Activated CD8-positive, alpha-beta memory T cell treated with anti-CD3 and anti-CD28 coated beads for 1 hour (primary cell): ENCODE measurements at places on chromosomes 3 and 15.

- no peak for DNase-seq
These were observed 21.0 kb downstream of the PDZRN3 start for GRCh38 chr3:73603762-73604171.

DNA sequence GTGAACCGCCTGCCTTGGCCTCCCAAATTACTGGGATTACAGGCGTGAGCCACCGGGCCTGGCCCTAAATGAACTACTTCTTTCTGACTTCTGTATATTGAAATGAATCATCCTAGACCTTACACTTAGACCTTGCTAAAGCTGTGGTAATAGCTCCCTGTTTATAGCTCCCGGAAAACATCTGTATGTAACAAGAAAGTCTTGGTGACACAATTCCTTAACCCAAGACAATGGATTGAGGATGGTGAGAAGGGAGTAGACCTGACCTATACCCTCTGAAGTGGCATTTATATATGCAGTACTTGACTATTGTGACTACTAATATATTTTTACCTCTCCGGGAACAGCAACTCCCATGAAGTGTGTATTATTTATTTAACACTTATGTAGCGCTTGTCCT lies 48.0 kb upstream of the TBL1XR1 start:
- DNase-seq, result no peak

DNA sequence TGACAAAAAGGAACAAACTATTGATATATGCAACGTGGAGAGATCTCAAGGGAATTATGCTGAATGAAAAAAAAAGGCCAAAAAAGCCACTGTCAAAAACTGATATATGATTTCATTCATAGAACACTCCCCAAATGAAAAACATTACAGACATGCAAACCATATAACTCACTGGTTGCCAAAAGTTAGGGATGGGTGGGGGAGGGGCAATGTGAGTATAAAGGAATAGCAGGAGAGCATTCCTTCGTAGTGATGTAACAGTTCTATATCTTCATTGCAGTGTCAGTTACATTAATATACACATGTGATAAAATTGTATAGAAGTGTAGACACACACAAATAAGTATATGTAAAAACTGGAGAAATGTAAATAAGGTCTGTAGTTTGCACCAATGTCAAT lies 12.2 kb downstream of the GBE1 start:
- DNase-seq, result no peak

- DNase-seq, result no peak
These were observed 3.9 kb upstream of the SRP14 start for GRCh38 chr15:40042791-40043320.

DNA sequence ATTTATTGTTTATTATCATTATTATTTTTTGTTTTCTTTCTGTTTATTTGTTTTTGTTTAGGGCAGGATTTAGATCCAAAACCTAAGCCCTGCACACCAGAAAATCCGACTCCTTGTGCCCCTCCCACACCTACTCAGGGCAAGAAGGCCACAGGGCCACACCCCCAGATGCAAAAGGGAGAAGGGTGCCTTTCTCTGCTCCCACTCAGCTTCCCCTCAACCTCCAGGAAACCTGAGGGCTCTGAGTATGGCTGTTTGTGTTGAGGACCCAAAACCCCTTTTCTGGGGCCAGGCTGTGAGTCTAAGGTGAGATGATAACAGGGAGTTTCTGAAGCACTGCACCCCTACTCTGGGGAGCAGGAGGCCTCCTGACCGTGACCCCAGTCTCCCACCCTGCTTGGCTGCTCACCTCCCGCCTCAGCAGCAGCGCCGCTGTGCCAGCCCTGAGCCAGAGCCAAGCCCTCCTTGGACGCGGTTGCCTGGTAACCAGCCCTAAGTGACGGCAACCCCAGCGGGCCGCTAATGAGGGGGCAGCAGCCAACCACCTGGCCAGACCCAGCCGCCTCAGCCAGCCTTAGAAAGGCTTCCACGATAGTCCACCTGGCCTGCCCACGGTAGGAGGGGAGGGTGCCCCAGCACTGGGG lies 6.4 kb upstream of the C15orf39 start:
- DNase-seq, result no peak

- no peak for DNase-seq
These were observed 158.5 kb upstream of the TPM1 start for GRCh38 chr15:62883938-62884479.

GRCh38 chr3:21170964-21171363 lies 580.0 kb downstream of the ZNF385D start:
- DNase-seq, result no peak

DNA sequence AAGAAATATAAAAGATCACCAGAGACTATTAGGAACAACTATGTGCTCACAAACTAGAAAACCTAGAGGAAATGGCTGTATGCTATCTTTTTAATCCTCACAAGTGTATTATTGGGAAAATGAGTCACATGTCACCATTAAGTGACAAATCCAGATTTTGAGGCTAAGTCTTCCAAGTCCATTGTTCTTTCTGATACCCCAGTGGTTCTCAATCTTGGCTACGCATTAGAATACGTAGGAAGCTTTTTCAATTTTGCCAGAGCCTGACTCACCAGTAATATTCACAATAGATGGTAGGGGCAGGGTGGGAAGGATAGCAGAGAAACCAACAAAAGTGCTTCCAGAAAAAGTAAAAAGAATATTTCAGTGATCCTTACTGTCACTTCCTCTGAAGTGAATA lies 117.0 kb downstream of the FILIP1L start:
- DNase-seq, result no peak

DNA sequence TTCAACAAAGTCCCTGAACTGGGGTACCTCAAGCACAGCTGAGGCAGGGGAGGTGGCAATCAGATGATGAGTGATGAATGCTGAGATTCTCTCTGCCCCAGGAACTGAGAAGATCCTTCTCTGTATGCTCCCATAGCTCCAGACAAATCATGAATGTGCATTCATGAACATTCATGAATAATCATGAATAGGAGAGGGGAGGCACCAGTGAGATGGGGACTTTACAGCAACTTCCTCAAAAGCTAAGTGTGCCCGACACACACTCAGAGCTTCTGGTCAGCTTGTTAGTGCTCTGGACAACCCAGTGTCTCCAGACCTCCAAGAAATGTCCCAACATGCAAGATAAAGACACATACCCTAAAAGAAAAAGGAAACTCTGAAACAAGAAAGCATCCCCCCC lies 24.3 kb downstream of the LRRC2 start:
- no peak for DNase-seq

DNA sequence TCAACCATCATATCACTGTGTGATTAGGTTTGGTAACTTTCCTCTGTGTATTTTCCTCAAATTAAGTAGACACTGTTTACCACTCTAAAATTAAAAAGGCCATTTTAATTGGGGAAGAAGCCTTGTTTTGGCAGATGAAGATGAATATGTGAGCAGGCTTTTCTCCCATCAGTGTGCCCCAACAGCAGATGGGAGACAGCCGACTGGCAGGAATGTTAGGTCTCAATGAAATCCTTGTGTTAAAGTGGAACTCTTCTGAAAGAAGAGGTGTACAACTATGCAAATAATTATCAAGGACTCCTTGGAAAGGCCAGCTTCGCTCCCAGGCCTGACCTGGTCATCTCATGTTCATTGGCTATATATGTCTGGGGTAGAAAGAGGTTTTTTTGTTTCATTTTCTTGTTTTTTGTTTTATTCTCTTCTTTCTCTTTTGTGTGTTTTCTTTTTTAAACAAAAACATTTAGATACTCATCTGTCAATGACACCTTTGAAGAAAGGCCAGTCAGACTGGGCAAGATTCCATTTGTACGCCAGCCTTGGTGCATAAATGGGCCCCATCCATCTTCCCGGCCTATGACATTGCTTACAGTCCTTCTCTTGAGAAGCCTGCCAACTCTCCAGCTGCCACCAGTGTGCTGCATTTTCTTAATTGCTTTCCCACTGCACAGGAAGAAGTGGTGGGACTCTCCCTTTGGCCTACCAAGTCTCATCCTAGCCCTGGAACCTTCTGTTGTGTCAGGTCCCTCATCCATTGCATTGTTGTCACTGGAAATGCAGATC lies 25.8 kb downstream of the LRTM1 start:
- DNase-seq, result no peak

GRCh38 chr3:44065311-44066094 lies 176.2 kb upstream of the TOPAZ1 start:
- DNase-seq, result no peak

GRCh38 chr15:41347236-41347635 lies 14.6 kb downstream of the NUSAP1 start:
- DNase-seq, result no peak

DNA sequence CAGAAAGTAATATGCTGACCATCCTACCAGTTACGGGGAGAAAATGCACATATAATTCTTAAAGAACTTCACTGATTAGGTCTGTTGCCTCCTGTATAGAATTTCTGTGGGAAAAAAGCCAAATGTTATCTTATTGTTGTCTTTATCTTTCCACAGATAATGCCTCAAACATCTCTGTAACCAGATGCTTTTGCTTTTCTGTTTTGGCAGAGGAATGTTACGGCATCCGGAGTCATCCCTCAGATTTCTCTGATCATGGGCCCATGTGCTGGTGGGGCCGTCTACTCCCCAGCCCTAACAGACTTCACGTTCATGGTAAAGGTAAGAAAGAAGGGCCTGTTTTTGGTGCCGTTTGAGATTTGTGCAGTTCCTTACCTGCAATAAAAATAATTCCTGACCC lies 33.5 kb downstream of the PCCB start:
- no peak for DNase-seq

GRCh38 chr3:67551361-67552016 lies 102.9 kb downstream of the SUCLG2 start:
- DNase-seq, result no peak

DNA sequence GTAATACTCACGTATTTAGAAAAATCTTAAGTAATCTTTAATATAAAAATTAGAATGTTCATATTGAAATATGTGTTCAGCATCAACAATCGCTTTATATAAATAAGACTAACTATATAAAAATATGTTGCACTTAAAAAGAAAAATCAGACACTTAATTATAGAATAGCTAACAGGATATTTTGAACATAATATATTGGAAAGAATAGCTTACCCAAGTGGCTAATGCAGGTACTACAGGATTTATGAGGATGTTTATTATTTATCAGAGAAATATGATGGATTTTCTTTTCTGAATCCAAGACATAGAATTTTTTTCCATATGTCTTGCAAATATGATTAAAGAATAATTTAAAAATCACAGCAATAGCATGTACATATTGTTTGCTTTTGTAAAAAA lies 567.9 kb upstream of the GBE1 start:
- no peak for DNase-seq

DNA sequence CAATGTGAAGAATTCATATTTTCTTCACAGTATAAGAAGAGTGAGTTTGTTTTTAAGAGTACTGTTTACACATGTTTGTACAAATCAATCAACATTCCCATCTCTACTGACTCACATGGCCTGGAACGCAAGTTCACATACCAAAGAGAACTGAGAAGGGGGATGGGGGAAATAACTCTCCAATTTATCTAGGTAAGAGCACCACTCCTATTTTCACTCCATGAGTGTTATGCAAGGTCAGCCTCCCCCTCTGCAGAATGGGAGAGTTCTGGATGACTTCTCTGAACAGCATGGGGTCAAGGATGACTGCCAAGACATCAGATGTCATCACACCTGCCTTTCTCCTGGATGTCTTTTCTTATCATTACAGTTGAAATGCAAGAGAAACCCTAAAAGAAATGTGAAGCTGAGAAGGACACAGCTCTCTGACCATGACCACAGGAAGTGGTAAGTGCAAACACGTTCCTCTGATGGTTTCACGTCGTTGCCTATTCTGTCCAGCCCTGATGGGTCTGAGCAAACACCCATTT lies 95.2 kb downstream of the SEMA6D start:
- DNase-seq, result no peak

DNA sequence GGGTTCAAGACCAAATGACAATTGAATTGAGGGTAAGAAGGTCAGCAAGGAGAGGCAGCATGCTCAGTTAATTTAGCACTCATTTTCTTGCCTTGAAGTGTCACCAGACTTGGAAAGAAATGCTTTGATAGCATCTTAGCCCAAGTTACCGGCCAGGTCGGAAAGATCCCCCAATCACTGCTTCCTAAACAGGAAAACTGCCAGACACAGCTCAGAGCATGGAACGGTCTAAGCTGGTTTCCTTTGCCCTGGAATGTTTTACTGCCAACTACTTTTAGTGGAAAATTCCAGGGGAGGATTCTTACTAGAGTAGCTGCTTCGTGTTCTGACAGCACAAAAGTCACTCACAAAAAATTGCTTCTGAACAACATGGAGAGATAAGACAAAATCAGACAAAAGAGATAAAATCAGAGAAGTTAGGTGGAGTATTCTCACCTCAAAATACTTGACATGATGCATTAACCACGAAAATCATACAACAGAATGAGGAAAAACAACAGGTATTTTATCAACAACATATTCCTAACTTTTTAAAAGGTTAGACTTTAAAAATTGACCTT lies 65.5 kb downstream of the CCR4 start:
- no peak for DNase-seq

- no peak for DNase-seq
These were observed 31.9 kb upstream of the WNT5A start for GRCh38 chr3:55519019-55519418.

- DNase-seq, result no peak
These were observed 225.2 kb upstream of the ICE2 start for GRCh38 chr15:60704129-60704528.

- DNase-seq, result no peak
These were observed 531.8 kb downstream of the EPHB1 start for GRCh38 chr3:135326851-135327250.

GRCh38 chr3:141380987-141381386 lies 12.7 kb downstream of the ZBTB38 start:
- DNase-seq, result no peak

GRCh38 chr3:144771381-144771870 lies 799.8 kb downstream of the DIPK2A start:
- no peak for DNase-seq

DNA sequence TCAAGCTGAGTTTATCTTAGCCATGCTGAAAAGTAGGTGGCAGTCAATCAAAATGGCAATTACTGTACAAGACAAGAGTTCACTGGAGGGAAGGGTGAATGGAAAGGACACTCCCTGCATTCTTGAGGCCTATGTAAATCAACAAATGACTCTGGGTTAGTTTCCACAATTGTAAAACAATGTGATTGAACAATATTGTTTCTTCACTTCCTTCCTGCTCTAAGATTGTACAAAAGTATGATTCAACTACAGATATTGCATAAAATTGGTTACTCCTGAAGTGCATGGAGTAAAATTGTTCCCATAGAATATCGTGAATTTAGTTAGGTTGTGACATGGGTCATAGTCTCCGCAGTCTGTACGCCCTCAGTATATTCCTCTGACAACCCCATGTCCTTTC lies 277.6 kb downstream of the LPP start:
- DNase-seq, result no peak

DNA sequence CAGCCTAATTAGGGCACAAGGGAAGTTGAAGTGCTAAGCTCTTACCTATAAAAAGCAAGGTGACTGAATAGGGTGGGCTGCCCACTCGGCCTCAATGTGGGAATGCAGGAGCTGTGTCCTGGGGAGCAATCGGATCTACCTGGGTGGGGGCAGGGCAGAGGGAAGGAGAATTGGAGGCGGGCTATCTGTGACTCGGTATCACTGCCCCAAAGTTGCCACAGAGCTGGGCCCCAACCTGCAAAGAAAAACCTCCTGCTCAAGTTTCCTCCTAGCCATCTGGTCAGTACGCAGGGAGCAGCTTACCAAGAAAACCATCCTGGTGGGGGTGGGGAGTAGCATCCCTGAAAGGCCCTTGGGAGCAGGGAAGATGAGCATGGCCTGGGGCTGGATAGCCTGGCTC lies 10.7 kb downstream of the CIB2 start:
- DNase-seq, result no peak
